ENCODE measurements at places on chromosomes 5 and 9.

DNA sequence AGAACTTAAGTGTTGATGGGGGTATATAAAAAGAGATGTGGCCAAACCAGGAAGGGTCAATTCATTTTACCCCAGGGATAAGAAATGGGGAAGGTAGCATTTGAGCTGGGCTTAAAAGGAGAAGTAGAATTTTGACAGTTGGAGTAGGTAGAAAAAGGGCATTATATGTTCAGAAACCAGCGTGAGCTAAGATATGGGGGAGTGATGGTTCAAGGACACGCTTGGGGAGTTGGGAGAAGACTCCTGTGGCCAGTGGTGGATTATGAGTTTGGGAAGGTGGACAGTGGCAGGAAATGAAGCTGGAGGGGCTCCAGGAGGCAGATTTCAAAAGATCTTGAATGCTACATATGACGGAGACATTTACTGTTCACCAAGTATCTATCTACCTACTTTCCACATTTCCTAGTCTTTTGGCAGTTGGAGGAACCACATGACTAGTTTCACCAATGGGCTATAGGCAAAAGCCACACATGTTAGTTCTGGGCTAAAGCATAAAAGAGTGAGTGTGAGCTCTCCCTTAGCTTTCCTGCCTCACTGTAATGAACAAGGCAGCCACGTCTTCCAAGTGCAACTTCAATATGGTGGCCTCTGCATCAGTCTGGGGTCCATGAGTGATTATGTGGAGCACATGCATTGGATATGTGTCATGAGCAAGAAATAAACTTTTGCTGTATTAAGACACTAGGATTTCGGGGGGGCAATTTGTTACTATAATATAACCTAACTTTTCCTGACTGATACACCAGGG, 15.7 kb upstream of the GSN start:
- DNase-seq, result no peak

DNA sequence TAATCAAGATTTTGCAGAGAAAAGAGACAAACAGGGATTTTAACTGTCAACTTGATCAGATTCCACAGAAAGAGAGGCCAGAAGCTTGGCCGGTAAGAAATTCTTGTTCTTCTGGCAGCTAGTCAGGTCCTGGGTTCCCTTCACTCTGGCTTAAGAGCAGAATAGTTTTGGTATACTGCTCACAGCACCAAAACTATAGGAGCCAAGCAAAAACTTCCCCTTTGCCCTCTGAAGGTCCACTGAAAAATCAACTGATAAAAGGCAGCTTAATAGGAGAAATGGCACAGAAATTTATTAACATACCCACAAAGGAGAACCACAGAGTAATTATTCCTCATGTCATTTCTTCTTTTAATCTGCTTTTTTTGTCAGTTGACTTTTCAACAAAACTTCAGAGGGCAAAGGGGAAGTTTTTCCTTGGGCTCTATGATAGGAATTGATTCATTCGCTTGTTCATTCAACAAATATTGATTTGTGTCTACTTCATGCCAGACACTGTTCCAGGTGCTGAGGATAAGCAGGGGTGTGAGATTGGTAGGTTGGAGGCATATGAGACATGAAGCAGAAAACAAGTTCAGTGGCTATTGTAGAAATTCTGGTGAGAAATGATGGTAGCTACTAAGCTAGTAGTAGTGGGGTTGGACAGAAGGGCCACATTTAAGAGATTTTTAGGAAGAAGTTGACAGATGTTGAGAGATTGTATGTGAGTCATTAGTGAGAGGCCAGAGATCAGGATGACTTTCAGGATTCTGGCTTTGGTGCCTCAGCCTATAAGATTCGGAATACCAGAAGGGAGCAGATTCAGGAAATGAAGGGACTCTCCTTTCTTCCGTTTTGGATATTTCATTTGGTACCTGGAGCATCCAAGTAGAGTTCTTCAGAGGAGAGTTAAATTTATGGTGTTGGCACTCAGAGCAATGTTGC, 20.6 kb upstream of the NNT start:
- no peak for DNase-seq

- DNase-seq, result no peak
Measured at GRCh38 chr5:162407614-162408013, 340.0 kb downstream of the GABRG2 start.

DNA sequence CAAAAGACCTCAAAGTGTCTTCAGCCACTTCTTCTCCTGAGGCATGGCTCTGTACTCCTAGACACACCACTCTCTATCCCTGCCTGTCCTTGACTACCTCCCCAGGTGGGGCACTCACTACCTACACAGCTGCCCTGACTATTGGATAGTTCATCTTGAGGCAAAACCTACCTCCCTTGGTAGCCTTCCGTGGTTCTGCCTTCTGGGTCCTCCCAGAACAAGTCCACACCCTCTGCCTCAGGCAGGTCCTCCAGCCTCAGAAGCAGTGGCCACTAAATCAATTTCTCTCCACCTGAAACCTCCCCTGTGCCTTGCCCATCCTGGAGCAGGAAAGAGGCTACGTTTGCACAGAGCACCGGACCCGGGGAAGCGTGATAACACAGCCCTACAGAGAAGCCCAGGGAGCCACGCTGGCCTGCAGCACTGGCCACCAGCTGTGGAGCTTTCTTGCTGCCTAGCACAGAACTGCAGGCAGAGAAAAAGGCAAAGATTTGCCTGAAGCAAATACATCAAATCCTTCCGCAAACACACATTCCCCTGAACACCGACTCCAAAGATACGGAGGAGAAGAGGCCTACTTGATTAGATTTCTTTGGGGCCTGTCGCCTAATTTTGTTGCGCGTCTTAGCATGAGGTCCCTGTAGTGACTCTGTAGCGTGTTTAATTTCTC, 141.8 kb downstream of the C9orf50 start:
- DNase-seq, result no peak

DNA sequence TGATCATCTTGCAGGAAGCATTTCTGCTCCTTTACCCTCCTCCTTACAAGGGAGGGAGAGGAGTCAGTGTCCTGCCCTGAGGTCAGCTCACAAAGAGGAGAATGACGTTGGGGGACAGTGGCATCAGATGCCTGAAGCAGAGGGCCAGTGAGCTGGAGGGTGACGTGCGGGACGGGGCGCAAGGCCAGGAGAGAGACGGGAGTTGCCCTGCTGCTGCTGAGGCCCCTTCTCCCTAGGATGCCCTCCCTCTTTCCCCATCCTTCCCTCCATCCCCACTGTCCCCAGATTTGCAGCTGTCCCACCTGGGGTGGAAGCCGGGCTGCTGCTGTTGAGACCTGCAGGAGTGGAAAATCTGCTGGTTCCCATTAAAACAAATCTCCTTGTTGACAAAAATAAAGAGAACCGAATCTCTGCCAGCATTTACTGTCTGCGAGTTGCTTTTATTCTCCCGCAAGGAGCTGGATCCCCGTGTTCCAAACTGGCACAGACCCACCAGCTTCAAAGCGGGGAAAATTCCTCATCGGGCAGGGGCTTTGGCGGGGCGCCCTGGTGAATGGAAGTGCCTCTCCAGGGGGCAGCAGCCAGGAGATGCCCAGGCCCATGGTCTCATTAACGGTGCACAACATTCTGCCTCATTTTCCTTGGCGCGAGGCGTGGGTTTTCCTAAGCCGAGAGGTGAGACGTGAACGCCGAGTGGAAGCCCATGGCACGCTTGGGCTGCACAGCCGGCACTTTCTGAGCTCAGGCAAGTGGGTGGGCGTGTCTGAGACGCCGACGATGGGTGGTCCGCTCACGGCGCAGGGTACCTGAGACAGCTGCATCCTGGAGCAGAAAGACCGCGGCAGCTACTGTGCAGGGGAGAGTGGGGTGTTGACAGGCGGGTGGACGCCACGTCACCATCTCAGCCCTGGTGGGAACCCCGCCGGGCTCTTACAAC, 13.9 kb upstream of the COL5A1 start:
- DNase-seq, result no peak

- no peak for DNase-seq
Measured at GRCh38 chr5:23223846-23224245, 283.6 kb upstream of the PRDM9 start.

GRCh38 chr5:175697846-175698245, 40.0 kb downstream of the HRH2 start:
- no peak for DNase-seq

GRCh38 chr5:120591911-120592310, 127.8 kb downstream of the PRR16 start:
- no peak for DNase-seq

DNA sequence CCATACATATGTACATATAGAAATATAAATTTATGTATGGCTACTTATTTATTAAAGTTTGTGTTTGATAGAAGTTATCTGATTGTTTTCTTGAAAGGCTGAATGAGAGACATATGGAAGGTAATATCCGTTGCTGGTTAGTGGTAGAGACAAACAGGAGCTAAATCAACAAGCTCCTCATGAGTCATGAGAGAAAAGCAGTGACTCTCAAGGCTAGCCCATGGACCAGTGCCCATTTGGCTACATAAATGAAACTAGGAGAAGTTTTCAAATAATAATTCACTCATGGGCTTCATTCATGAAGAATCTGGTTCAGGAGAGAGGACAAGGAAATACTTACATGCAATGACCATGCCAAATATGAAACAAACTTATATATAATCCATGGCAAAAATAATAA, 504.5 kb upstream of the ITGA1 start:
- DNase-seq, result no peak

GRCh38 chr5:68465133-68465532, 249.6 kb downstream of the PIK3R1 start:
- DNase-seq, result peak; percentile 50

DNA sequence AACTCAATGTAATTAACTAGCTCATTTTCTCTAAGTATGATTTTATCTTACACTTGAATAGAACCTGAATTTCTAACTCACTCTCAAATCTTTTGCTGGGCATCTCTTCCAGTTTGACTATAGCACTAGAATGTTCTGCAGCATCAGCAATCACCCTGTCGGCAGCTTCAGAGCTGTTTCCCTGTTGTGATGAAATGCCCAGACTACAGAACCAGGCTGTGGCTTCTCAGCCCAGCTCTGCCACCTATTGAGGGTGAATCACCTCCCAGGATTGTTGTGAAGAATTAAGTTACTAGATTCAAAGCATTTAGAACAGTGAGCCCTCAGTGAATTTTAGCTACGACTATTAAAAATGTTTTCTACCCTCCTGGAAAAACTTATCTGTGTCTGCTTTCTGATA, 90.4 kb upstream of the ANKRD55 start:
- no peak for DNase-seq

- no peak for DNase-seq
Measured at GRCh38 chr5:34728236-34728635, 72.1 kb downstream of the RAI14 start.

All from activated CD8-positive, alpha-beta T cell treated with anti-CD3 and anti-CD28 coated beads, Interleukin-2, amount 10 ng/mL, durations not matched to agents 7 days and 5 days (primary cell).